ENCODE measurements at places on chromosomes 6 and 20. TPM values are rescaled to one million over a fixed set of nuclear protein-coding genes. Genes with fewer than 3 reads are reported as not detected.

GRCh38 chr6:33744895-33745546 lies 1.7 kb downstream of the IP6K3 start:
- H3K4me1 ChIP-seq, result peaks cover 28% of the 10 kb centered on the region
- H3K27me3 ChIP-seq, result peaks cover 14% of the 10 kb centered on the region
- DNase-seq, result no peak
- H3K36me3 ChIP-seq, result no peaks in the 10 kb centered on the region
- peak overlapping the region; percentile 50 for H3K4me3 ChIP-seq
- peak overlapping the region; percentile 93 for H3K27ac ChIP-seq

DNA sequence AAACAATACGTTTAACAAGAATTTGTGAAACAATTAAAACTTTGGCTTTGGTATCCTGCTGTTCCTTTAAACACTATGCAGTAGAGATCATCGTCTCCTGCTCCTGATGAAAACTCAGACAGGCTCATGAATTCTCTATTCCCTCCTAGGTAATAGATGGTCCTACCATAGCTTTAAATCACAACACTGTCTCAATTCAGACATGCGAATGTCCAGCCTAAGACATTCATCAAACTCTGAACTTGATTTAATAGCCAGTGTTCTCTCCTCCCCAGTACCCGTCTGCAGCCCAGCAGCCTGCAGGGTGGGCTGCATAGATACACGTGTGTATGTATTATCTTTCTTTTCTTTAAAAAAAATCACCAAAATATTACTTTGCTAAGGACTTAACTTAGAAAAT lies 232.8 kb downstream of the TTLL2 start:
- no peak overlapping the region for H3K27ac ChIP-seq
- peaks cover 5% of the 10 kb centered on the region for H3K4me1 ChIP-seq
- H3K4me3 ChIP-seq, result no peak overlapping the region
- H3K36me3 ChIP-seq, result no peaks in the 10 kb centered on the region
- DNase-seq, result no peak

- peak overlapping the region; percentile 86 for H3K27ac ChIP-seq
- no peak overlapping the region for H3K4me3 ChIP-seq
Observed at GRCh38 chr20:62536871-62537401, 61.1 kb upstream of the GATA5 start.

GRCh38 chr6:150725795-150726194 lies 126.1 kb downstream of the PLEKHG1 start:
- no peak overlapping the region for H3K27ac ChIP-seq
- H3K4me3 ChIP-seq, result no peak overlapping the region
- H3K4me1 ChIP-seq, result no peaks in the 10 kb centered on the region
- H3K36me3 ChIP-seq, result no peaks in the 10 kb centered on the region
- H3K27me3 ChIP-seq, result no peaks in the 10 kb centered on the region

GPR63 gene
- total RNA-seq, result 0.15 TPM

GRCh38 chr6:132161283-132161682 lies 210.1 kb upstream of the CCN2 start:
- H3K4me1 ChIP-seq, result no peaks in the 10 kb centered on the region
- no peaks in the 10 kb centered on the region for H3K36me3 ChIP-seq
- peak; percentile 18 for DNase-seq

DNA sequence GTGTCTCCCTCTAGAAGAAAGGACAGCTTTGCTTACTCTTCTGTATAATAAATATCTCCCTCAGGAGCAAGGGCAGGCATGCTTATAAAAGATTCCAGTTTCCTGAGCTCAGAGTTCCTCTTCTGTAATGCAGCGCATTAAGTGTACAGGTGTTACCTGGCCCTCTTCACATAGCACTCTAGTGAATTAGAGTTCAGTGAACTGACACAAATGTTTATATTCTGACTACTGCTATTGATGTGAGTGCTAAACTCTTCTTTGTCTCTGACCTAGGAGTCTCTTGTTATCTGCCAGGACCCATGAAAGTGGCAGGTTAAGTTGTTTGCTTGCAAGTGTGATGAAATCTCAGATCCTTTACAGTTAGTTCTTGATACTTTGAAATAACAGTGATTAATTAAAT lies 33.5 kb downstream of the CYB5R4 start:
- DNase-seq, result no peak
- no peaks in the 10 kb centered on the region for H3K36me3 ChIP-seq
- H3K4me1 ChIP-seq, result no peaks in the 10 kb centered on the region
- H3K4me3 ChIP-seq, result no peak overlapping the region
- no peaks in the 10 kb centered on the region for H3K27me3 ChIP-seq

HMGCLL1 gene
- total RNA-seq, result 1.3 TPM

DNA sequence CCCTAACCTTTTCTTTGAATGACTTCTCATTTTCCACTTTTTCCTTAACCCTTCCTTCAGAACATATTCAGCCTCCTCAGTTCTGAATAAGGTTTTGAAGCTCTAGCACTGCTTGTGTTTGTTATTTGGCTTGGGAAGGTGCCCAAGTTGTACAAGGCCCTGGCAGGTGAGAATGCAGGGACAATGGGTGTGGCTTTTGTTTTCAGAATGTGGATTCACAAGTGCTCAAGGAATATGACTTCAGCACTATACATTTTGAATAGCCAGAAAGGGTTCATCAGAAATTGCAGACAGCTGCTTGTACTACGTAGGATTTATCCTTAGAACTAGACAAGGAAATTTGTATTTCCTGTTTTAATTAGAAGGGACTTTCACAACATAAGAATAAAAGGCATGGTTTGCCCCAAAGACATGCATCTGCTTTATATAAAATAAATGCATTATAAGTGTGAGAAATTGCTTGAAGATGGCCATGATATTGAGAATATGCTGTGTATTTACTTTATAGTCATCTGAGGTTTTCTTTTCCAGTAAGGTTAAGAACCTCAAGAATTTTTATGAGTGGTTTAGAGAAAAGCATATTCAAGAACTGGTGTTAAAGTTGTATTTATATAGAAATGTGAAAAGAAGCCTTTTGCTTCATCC lies 29.3 kb upstream of the PRDM1 start:
- peaks cover 19% of the 10 kb centered on the region for H3K27me3 ChIP-seq
- no peaks in the 10 kb centered on the region for H3K4me1 ChIP-seq
- H3K27ac ChIP-seq, result no peak overlapping the region
- no peaks in the 10 kb centered on the region for H3K36me3 ChIP-seq

GRCh38 chr20:13771853-13772453 lies 12.8 kb downstream of the ESF1 start:
- no peaks in the 10 kb centered on the region for H3K27me3 ChIP-seq
- H3K4me1 ChIP-seq, result no peaks in the 10 kb centered on the region
- H3K4me3 ChIP-seq, result no peak overlapping the region
- DNase-seq, result no peak
- H3K36me3 ChIP-seq, result peaks cover under 1% of the 10 kb centered on the region
- no peak overlapping the region for H3K27ac ChIP-seq

LSM14B gene
- 50.8 TPM for total RNA-seq

DNA sequence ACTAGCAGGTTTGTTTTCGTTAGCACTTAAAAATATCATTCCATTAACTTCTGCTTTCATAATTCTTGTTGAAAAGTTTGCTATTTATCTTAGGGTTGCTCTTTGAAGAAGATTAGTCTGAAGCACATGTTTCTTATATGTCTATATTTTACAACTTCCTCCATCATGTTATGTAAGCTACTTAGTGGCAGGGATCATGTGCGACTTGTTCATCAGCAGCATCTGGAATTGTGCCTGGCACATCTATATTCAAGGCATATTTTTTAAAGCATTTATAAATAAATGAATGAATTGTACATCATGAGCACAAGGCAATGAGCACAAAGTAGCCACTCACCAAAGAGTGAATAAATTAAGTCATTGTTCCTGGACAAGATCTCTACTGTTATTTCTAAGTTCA lies 187.2 kb upstream of the COL21A1 start:
- H3K4me3 ChIP-seq, result no peak overlapping the region
- H3K27ac ChIP-seq, result no peak overlapping the region
- H3K36me3 ChIP-seq, result no peaks in the 10 kb centered on the region
- no peaks in the 10 kb centered on the region for H3K27me3 ChIP-seq

DNA sequence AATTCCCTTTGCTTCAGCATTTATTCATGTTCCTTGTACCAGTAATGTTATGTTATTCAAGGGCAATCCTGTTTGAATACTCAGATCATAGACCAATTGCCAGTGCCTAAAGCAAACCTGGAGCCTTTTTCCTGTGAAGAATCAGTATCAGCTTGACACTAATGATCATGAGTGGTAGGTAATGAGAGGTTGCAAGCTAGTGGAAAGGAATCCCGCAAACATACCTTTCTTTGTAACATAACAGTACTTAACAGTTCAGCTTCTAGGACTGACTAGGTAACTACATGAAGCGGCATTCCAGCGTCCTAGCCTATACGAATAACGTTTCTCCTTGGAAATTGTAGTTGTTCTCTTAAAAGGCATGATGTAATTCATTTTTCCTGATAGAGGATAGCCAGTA lies 253.7 kb downstream of the TMEM242 start:
- H3K27ac ChIP-seq, result no peak overlapping the region
- no peak overlapping the region for H3K4me3 ChIP-seq
- H3K36me3 ChIP-seq, result no peaks in the 10 kb centered on the region
- H3K4me1 ChIP-seq, result no peaks in the 10 kb centered on the region
- DNase-seq, result no peak

DNA sequence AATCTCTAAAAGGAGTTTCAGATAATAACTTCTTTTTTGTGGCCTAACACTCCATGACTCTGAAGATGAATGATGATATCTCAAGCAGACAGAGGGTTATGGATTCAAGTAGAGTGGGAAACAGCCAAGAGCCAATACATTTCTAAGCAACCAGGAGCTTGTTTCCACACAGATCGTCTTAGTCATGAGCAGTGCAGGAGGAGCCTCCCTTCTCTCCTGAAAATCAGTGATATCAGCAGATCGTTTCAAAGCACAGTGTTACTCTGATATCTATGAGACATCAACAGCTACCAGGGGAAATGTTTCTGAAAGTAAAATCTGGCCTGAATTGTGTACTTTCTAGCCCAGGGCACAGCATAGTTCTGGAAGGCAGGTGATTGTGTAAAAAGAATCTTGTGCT lies 11.5 kb downstream of the ADGRG6 start:
- no peak overlapping the region for H3K27ac ChIP-seq
- no peak overlapping the region for H3K4me3 ChIP-seq
- H3K27me3 ChIP-seq, result peaks cover 3% of the 10 kb centered on the region

- H3K27me3 ChIP-seq, result no peaks in the 10 kb centered on the region
- H3K4me3 ChIP-seq, result no peak overlapping the region
- DNase-seq, result no peak
- H3K4me1 ChIP-seq, result peaks cover 4% of the 10 kb centered on the region
- no peak overlapping the region for H3K27ac ChIP-seq
Observed at GRCh38 chr6:19153270-19153980, 683.7 kb upstream of the ID4 start.

TFAP2B gene
- not detected for total RNA-seq

GRM4 gene
- not detected for total RNA-seq

DNA sequence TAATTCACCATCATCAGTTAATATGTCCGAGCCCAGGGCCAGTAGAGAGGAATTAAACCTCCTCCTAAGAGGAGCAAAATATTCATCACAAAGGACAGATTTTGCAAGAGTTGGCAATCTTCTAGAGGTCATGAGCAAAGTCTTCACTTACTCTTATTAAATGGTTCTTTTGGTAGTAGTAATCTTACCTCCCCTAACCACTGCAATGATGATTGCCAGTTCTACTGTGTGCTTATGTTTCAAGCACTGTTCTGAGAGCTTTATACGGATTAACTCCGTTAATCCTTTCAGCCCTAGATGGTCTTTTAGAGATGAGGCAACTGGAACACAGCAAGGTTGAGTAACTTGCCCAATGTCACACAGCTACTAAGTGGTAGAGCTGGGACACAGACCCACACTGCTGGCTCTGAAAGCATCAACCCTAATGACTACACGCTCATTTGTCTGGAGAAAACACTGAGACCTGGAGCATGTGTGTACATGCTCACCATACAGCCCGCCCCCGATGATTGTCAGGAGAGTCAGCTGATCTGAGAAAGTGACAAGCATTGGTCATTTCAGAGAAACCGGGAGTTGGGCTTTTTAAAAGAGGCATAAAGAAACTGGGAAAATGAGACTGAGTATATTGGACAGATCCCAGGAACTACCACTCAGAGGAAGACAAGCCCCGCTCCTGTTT lies 276.0 kb downstream of the NRN1 start:
- no peak for DNase-seq
- H3K27ac ChIP-seq, result no peak overlapping the region
- H3K4me1 ChIP-seq, result no peaks in the 10 kb centered on the region
- H3K27me3 ChIP-seq, result no peaks in the 10 kb centered on the region

IL17F gene
- not detected for total RNA-seq

DNA sequence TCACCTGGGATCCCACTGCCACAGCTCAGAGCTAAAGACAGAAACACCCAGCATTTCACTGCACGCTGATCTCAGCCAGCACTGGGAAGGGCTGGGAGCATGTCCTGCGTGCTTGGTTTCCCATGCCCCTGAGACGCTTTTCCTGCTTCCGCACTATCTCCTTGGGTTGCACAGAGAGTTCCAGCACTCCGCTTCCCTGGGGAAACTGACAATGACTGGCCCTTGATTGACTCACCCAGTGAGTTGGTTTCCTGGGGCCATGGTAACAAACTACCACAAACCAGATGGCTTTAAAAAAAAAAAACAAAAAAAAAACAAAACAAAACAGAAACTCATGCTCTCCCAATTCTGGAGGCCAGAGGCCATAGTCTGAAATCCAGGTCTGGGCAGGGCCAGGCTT lies 14.8 kb upstream of the MAS1L start:
- H3K4me3 ChIP-seq, result no peak overlapping the region
- no peak for DNase-seq
- no peaks in the 10 kb centered on the region for H3K36me3 ChIP-seq
- peaks cover 19% of the 10 kb centered on the region for H3K27me3 ChIP-seq

DNA sequence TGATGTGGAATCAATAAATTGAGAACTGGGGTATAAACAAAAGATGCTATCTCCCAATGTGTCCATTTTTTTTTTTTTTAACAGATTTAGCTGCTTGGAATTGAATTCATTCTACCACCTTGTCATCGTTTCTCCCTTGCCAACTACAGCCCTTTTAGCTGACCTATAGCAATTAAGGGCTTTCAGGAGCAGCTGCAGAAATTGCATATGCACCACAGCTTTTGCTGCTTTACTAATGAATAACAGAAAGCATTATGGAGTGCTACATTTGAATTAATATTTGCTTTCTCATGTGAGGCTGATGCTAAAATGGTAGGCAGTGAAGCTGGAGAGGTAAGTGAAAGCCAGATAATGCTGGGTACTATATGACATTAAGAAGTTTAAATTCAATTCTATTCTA lies 5.7 kb downstream of the SESN1 start:
- peaks cover 8% of the 10 kb centered on the region for H3K36me3 ChIP-seq
- H3K4me1 ChIP-seq, result peaks cover 35% of the 10 kb centered on the region
- no peak overlapping the region for H3K4me3 ChIP-seq
- no peak for DNase-seq
- no peaks in the 10 kb centered on the region for H3K27me3 ChIP-seq
- H3K27ac ChIP-seq, result peak overlapping the region; percentile 55

DNA sequence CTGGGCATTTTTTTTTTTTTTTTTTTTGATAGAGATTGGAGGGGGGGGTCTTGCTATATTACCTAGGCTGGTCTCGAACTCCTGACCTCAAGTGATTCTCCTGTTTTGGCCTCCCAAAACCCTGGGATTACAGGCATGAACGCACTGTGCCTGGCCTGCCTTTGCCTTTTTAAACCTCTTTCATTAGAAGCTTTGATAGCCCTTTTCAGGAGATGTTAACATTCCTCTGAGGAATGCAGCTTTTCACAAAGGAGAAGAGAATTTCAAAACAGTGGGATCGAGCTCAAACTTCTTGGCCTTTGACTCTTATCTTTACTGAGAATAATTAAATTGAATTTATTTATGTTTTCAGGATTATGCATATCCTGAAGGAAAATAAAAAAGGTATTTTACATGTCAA lies 31.3 kb downstream of the SLC26A8 start:
- no peak overlapping the region for H3K4me3 ChIP-seq
- H3K27ac ChIP-seq, result no peak overlapping the region
- no peaks in the 10 kb centered on the region for H3K4me1 ChIP-seq
- no peaks in the 10 kb centered on the region for H3K36me3 ChIP-seq

- H3K36me3 ChIP-seq, result no peaks in the 10 kb centered on the region
- no peaks in the 10 kb centered on the region for H3K27me3 ChIP-seq
- H3K4me3 ChIP-seq, result no peak overlapping the region
Observed at GRCh38 chr20:16785226-16785625, 37.1 kb downstream of the OTOR start.
